Stimulated activated CD4-positive, alpha-beta T cell treated with anti-CD3 and anti-CD28 coated beads, Interleukin-2, amount 100 ng/mL, for 24 hours (primary cell): ENCODE measurements at places on chromosomes 3 and 15.

GRCh38 chr3:171132873-171133272 is 106.4 kb upstream of the SLC2A2 start:
- DNase-seq, result no peak

DNA sequence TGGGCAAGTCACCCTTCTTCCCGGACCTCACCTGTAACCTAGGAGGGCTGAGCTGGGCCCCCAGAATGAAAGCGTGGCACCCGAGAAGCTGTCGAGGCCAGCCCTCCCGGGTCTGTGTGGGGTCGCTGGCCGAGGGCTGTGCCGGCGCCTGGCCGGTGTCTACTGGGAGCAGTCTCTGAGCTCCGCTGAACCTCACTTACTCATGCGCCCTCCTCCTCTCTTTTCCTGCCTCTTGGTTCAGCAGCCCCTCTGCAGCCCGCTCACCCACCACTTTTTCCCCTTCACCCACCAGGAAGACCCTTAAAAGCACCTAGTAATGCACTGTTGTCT is 419 bp downstream of the HYKK start:
- DNase-seq, result peak; percentile 28

- no peak for DNase-seq
These were observed 42.9 kb downstream of the GXYLT2 start for GRCh38 chr3:72930754-72931153.

- DNase-seq, result no peak
These were observed 172.0 kb downstream of the MTHFS start for GRCh38 chr15:79724804-79725203.

DNA sequence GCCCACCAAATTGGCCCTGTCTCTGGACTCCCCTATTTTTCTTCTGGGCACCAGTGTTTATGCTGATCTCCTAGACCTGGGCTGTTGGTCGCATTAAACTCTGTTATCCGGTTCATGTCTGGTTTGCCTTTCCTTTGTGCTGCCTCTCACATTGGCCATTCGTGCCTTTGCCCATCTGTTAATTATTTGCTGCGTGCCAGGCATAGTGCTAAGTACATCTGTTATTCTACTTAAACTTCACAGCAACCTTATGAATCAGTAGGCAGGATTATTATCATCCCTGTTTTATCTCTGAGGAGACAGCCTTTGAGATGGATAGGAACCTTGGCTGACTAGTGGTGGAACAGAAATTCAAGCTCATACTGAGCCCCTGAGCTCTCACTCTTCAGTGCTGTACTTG is 76.0 kb downstream of the THSD4 start:
- DNase-seq, result no peak

DNA sequence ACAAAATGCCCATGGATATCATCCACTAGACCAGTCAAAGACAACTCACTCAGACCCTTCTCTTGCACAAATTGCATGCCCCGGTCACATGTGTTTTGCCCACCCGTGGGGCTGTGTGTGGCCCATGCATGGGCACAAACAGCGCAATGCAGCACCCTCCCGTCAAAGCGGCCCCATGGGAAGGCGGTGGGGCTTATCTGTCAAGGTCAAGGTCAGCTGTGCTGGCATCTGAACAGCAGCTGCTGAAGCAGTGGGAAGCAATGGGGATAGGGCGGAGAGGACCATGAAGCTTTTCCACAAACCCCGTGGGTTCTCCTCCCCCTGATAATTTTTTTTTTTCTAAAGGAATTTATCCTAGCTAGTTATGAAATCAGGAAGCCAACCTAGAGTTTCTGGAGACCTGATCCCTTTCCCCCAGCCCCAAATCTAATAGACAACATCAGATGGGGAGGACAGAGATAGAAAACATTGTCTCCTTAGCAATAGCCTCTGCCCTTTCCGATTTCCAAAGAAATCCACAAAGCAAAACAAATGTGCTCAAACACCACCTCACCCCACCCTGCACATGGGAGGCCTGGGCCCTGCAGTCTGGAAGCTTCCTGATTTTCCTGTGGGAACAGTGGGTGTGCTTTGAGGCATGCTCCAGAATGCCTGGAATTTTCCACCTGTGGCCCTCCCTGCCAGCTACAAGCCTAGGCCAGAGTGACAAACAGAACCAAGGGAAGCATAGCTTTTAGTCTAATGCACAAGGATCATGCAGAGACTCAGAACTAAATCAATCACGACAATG is 84.4 kb downstream of the BDH1 start:
- no peak for DNase-seq

DNA sequence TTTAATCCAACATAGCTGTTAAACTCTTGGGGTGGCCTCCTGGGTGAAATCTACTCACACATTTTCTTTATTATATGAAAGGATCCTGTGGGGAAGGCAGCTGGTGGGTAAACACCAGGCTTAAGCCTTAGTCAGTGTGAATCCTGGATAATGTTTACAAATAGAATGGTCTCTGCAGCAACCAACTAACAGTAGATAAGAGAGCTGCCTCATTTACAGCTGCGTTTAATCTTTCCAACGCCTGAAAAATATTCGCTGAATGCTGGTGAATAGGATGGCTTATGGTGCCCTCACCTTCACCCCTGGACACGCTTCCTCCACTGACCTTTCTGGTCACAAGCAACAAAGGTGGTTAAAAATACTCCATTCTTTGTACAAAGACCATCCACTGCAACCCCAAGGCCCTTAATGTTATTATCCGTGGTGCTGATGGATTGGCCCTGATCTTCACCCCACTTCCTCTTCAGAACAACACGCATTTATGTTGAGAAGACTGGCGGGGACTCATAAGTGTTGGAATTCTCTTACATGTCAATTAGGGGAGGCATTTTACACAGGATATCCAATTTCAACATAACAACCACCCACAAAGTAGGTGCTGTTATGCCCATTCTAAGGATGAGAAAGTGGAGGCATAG is 120.0 kb upstream of the FRMD4B start:
- no peak for DNase-seq

- peak; percentile 67 for DNase-seq
These were observed 43.1 kb upstream of the TOPAZ1 start for GRCh38 chr3:44198284-44199269.

DNA sequence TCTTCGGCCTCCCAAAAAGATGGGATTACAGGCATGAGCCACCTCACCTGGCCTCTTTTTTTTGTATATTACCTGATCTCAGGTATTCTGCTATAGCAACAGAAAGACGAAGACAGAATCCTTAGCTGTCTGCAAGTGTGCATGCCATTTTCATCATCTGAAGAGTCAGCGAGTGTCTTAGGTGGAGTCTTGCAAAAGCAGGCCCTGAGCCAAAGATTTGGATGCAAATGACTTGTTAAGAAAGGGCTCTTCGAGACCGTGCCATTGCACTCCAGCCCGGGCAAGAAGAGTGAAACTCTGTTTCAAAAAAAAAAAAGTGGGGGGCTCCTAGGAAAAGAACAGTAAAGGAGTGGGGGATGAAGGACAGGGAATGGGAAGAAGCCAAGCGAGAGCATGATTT is 10.2 kb upstream of the TRIM69 start:
- no peak for DNase-seq

DNA sequence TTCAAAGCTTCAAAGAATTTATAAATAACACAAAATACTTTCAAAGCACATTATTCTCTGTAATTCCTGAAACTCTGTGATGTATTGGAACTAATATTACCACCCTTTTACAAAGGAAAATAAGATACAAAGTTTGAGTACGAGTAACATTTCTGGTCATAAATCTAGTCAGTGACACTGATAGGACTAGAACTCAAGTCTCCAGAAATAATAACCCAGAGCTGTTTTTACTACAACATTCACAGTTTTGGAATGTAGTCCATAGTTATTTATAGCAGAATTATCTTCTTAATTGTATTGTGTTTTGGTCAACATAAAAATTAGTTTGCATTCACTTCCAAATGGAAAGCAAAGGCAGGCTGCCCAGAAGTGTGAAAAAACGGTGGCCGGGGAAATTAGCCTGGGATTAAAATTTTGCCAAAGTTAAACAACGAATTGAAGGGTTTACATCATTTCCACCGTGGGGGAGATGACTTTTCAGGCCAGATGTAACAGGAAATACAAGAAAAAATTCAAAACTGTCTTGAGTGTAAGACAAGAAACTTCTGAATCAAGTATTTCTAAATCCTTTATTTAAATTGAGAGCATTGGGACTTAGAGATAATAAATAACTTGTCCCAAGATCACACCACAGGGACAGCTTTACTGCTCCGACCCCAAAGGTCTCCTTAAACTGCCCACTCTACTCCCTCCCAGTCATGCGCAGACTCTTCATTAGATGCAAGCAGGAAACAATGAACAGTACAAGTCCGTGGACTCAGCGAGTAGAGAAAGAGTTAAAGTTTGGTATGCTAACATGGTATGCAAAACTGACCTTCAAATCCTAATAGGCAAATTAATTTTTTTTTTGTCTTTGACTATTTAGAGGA is 74.3 kb upstream of the VGLL4 start:
- no peak for DNase-seq

DNA sequence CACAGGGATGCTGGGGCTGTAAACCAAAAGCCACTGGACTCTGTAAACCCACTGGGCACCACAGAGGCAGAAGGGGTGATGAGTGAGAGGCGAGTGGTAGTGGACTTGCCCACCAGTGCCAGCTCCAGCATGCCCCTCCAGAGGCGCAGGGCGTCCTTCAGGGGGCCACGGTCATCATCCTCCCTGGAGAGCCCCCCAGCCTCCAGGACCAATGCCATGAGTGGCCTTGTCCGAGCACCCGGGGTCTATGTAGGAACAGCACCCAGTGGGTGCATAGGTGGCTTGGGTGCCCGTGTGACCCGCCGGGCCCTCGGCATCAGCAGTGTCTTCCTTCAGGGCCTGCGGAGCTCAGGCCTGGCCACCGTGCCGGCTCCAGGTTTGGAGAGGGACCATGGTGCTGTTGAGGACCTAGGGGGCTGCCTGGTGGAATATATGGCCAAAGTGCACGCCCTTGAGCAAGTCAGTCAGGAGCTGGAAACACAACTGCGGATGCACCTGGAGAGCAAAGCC is at the start of gene BFSP2:
Gene BFSP2, plus strand, starts transcription at position 51 of the 510 bp plus-strand sequence. Its CDS starts 28 bp downstream, at position 79.
- DNase-seq, result no peak

GRCh38 chr3:54830658-54831057 is 97.2 kb downstream of the LRTM1 start:
- no peak for DNase-seq

GRCh38 chr15:78797951-78798350 is 13.3 kb downstream of the ADAMTS7 start:
- DNase-seq, result no peak

DNA sequence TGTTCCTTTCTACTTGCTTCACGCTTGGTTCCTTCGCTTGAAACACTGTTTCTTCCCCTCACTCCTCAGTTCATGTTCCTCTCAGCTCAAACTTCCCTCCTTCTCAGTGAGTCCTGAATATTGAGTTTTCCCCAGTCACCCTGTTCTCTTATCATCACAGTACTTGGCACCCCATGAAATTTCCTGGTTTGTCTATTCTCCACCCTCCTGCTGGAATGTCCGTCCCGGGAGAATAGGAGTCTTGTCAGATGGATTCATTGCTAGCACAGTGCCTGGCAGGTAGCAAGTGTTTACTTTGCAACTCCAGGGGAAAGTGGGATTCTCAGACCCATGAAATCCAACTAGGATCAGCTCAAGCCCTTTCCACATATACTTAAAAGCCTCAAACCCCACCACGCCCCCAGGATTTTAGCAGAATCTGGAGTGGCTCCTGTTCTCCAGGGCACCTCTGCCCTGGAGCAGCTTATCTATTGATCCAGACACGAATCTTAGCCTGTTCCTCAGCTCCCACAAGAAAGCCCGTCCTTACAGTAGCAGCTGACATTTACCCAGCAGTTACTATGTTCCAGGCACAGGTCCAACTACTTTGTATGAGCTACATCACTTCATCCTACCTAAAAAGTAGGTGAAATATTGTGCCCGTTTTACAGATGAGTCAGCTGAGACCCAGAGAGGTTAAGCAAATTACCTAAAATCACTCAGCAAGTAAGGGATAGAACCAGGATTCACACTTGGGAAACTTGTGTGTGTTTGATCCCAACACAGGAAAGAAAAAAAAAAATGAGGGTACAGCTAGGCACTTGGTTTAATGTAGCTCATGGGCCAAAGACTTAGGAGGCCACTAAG is 36.8 kb upstream of the MAP3K13 start:
- no peak for DNase-seq

- DNase-seq, result no peak
These were observed 58.1 kb upstream of the AGBL1 start for GRCh38 chr15:86021281-86022264.

DNA sequence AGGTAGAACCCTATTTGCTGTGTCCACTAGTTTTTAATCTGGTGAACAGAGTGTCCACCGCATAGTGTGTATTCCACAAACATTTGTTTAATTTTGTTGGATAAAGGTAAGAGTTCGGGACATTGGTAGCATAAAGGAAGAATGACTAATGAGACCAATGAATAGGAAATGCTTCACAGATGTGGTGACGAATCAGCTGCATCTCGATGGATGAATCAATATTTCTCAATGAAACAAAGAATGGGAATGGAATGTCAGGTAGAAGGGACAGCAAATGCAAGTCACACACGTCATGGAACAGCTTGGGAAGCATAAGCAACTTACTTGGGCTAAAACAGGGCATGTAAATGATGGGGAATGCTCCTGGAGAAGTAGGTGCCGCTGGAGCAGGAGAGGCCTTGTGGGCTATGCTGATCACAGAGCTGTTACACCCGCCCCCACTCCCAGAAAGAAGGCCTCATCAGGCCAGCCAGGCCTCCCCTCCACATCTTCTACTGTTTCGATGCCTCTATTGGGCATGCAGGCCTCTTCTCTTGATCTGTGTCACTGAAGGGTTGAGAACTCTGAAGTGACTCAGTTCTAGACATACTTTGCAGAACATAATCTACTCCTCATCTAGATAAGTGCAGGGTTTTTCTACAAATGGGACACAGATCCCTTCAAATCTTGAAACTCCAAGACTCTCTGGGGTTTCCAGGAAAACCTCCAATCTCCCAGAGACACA is 120.0 kb upstream of the GADL1 start:
- no peak for DNase-seq

DNA sequence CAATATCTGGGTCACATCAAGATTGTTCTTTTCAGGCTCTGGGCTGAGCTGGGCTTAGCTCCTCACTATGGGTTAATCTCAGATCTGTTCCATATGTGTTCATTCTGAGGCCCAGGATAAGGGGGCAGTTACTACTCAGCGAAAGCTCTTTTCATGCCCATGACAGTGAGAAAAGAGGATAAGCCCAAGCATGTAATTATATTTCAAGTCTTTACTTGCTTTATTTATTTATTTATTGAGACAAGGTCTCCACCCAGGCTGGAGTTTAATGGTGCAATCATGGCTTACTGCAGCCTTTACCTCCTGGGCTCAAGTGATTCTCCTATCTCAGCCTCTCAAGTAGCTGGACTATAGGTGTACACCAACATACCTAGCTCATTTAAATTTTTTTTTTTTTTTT is 44.7 kb upstream of the SELENOK start:
- DNase-seq, result no peak
